Activated CD4-positive, alpha-beta T cell treated with anti-CD3 and anti-CD28 coated beads, Interleukin-2, amount 50 U/mL, for 48 hours (primary cell): ENCODE measurements at places on chromosomes 5 and 9.

DNA sequence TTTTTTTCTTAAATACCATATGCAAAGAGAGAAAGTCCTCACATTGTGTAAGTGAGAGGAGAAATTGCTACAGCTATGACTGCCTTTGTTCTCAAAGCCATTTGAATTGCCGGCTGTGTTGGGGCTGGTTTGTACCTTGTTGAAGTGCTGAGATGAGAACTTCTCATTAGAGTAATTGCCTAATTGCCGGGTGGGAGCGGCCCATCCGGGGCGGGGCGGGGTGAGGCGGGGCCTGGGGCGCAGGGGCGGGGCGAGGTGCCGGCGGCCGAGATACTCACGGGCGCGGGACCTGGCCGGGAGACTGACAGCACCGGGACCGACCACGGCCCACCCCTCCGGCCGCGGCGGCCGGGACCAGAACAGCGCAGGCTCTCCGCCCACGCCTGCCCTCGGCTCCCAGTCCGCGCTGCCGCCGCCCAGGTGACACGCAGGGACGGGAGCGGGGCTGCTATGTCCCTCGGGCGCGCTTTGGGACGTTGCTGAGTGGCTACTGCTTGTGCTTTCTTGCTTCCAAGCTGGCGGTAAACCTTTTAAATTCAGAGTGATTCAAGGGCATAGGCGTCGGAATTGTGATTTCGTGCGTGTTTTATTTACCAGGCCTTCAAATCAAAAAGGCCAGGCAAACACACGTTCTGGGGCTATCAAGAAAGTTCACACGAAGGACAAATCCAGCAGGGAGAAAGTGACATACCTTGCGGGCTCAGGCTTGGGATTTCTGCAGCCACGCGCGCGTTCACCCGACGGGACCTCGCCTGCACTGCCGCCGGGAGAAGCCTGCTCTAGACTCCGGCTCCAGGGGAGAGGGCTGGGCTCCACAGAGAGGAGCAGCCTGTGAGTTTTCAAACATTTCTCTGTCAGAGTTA is 269.1 kb downstream of the FANCC start:
- peak; percentile 59 for DNase-seq

DNA sequence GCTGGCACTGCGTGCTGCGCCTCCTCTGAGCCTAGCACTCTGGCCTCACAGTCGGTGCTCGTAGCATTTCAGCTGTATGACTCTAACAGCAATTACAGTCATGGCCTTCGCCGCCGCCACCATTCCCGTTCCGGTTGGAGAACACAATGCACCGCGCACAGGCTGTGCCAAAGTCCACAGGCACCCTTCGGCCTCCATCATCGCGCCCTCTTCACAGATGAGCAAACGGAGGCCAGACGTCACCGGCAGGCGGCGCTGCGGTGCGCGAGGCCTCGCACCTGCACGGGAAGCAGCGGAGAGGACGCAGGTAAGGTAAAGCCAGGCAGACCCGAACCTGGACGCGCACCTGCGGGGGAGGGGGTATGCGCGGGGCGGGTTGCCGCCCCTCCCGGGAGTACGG is 128.9 kb downstream of the BARX1 start:
- peak; percentile 68 for DNase-seq

DNA sequence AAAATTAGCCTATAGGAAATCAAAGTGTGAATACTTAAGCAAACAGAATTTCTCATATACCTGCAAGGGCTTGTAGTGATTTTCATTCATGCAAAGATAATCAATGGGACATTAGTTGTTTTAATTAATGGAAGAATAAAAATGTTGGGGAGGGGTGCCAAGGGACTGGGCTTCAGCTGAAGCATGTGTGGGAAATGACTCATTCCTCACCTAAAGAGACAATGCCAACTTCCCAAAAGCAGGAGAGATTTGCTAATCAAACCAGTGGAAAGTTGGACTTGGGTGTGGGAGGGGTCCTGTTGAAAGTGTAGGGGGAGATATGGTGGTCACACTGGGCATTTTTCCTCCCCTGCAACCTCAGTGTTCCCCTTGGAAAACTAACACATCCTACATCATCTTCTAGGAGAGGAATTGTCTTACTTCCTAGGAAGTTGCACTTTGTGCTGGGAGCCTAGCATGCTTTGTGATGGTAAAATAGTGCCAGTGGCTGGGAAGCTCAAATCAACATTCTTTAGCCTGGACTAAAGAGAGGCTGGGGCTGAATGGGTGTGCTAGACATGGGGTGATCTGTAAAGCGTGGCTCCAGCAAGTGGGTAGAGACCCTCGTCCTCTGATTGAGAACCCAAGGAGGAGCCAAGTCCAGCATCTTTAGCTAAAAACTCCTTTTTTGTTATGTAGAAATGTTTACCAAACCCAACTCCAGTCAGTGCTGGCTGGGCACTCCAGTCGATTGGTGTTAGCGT is 6.4 kb upstream of the LHX2 start:
- DNase-seq, result no peak

DNA sequence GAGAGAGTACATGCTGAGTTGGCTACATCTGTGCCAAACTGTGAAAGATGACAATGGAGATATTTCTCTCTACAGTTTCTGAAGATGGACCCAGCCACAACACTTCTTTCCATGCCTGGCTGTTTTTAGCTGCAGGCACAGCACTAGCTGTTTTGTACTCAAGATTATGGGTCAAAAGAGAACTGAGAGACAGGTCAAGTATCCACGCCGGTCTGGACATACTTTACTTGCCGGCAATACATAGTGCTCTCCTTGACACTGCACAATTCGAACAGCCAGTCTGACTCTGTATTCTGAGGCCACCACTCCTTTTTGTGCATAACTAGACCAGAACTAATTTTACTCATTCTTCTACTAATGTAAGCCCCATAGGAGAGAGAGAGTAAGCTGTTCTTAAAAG is 2.6 kb downstream of the PRLR start:
- no peak for DNase-seq

- DNase-seq, result no peak
Measured at GRCh38 chr9:112786829-112787520, 36.4 kb downstream of the SNX30 start.

DNA sequence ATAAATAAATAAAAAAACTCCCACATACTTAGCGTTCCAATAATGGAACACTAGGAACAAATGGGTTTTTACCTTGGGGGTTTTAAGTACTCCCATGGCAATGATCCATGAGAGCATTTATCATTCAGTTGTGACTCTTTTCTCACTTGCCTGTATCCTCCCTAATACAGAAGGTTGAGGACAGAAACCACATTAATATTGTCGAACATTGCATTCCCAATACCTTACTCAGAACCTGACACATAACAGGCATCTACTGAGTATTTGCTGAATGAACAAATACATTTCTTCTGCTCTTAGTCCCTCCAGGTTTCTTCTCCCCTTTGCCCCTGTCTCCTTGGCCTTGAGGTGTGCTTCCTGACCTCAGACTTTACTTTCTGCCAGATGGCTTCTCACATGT is 175.9 kb downstream of the CEMIP2 start:
- DNase-seq, result no peak

DNA sequence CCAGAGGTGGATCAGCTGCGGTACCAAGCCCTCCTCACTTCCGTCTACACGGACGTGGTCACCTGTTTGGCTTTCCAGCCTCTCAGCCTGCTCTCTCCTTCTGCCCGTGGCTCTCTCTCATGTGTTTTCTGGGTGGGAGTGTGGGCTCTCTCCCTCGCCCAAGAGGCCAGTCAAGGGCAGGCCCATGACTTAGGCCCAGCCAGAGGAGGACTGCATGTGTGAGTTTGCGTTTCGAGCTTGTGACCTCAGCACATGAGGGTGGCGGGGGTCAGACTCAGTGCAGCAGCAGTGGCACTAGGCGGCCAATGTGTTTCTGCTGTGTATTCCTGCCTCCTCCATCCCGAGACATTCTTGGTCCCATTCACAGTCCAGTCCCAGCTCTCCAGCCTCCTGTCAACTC is 82.5 kb upstream of the SMIM23 start:
- no peak for DNase-seq

DNA sequence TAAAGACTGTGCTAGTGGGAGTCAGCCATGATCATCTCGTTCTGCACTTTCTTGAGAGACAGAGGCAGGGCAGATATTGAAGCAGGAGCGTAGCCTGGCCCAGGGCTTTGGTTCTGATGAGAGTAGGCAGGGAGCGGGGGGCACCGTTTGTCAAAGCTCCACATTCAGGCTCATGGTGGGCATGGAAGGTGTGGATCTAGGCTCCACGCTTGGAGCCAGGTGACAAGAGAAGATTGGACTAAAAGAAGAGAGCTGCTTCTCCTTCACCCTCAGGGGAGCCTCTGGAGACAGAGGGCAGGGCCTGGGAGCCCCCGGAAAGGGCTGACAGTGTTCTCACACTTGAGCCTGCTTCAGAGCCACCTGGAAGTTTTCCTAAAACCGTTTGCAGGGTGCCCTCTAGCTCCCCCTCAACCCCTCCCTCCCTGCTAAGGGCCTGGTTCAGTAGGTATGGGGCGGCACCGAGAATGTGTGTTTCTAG is 24.7 kb upstream of the FCN2 start:
- DNase-seq, result no peak

- no peak for DNase-seq
Measured at GRCh38 chr9:115632391-115632790, 514.4 kb upstream of the TNC start.

DNA sequence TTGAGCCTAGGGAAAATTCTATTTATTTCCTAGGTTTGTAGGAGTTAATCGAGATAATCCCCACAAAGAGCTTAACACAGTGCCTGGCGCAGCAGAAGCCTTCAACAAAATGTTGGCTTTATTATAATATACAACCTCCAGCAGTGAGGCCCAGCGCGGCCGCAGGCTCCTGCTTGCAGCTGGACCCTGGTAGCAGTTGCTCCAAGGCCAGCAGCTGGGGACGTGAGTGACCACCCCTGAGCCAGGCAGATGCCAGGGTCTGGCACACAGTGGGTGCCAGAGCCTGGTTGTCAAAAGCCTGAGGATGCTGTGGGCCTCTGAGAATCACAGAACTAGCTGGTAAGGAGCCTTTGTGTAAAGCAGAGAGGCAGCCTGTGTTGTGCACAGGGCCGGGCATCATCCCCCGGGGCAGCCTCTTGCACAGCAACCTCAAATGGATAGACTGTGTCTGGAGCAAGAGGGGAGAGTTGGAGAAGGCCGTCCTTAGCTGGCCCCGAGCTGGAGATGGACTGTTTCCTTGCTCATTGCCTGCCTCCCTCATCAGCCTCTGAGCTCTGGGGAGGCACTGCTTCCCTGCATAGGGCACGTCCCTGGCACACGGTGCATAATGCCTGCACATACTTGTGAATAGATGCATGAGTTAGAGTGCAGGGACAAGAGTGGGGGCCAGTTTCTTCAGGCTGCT is 17.3 kb downstream of the CSF1R start:
- no peak for DNase-seq

DNA sequence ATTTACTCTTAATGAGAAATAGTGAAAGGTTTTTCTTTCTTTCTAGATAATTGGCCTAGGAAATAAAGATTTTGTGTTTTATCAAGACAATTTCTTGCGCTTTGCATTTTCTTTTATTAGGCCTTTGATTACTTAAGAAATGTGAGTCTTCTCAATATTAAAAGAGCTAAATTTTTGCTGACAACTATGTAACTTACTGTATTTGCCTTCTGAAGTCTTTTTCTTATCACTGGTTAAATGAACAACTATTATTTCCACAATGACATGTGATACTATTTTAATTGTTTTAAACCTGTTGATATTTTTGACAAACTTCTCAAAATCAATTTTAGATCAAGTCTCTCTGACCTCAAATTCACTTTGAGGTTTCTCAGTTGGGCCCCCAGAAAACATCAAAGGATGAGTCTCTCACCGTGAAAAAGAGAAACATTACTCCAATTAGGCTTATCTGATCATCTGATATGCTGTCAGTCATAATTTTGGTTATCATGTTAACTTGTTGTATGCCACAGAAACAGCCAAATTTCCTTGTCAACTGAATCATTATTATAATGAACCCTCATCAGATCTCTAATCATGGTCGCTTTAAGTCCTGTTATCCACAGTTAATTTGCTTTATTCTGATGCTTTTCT is 48.8 kb downstream of the RAPGEF1 start:
- no peak for DNase-seq

DNA sequence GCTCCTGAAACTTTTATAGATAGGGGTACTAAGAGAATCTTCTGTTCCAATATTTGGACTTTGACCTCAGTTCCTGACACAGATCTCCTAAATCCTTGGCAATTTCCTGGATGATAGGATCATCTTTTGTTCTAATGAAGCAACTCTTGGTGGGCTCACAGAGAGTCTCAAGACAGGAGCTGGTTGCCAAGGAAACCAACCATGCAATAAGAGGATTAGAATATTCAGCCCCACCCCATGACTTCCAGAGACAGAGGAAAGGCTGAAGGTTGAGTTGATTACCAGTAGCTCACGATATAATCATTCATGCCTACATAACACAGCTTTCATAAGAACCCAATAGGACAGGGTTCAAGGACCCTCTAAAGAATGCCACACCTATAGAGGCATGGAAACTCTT is 2050.2 kb upstream of the CDH6 start:
- DNase-seq, result no peak

DNA sequence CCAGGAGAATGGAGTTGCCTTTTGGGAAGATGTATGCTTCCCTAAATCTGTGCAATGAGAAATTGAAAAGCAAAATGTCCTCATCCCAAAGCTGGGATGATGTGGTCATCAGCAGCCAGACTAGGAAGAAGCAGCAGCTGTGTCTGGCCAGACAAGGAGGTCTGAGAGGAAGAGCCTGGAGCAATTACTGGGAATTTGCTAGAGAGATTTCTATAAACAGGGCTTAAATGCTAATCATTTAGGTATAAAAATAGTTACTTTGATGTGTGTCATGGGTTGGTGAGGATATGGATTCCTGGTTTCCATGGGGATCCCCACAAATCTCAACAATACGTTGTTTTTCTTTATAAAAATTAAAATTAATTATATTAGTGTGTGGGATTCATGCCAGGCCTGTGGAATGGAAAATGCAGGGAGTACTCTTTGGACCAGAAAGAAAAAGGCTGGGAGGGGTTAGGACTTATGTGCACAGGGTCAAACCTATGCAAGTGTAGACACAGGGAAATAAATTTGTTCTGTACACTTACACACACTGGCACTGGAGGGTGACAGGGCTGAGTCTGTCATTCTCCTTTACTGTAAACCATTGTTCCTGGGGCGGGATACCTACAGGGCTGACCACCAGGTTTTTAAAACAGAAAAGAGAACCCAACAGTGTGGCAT is 58.7 kb upstream of the TRPC7 start:
- no peak for DNase-seq

- DNase-seq, result no peak
Measured at GRCh38 chr9:3478549-3478953, 47.2 kb downstream of the RFX3 start.

DNA sequence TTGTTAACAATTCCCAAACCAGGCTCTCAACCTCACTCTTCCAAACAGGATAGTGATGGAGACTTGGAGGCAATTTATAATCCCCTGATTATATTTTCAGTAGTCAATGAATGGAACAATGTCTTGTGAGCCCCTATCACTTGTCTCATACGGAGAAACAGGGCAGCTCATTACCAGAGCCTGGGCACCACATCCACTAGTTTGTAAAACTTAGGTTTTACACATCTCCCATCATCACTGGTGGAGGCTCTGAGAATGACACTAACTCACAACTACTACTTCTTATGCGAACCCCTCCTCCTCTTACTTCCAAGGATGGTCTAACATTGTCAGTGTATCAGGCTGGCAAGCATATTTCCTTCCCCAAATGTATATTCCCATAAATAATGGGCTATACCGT is 253.7 kb downstream of the EPB41L4A start:
- no peak for DNase-seq

GRCh38 chr5:4785971-4786370 is 354.2 kb upstream of the ADAMTS16 start:
- no peak for DNase-seq

GRCh38 chr5:64594601-64595000 is 88.8 kb downstream of the RGS7BP start:
- no peak for DNase-seq

- no peak for DNase-seq
Measured at GRCh38 chr5:110441035-110441434, 285.4 kb downstream of the TMEM232 start.

- no peak for DNase-seq
Measured at GRCh38 chr5:108523360-108523759, 141.5 kb upstream of the FBXL17 start.
